A172 (cell line): ENCODE measurements at places on chromosomes 6 and 20. TPM values are rescaled to one million over a fixed set of nuclear protein-coding genes. Genes with fewer than 3 reads are reported as not detected.

DNA sequence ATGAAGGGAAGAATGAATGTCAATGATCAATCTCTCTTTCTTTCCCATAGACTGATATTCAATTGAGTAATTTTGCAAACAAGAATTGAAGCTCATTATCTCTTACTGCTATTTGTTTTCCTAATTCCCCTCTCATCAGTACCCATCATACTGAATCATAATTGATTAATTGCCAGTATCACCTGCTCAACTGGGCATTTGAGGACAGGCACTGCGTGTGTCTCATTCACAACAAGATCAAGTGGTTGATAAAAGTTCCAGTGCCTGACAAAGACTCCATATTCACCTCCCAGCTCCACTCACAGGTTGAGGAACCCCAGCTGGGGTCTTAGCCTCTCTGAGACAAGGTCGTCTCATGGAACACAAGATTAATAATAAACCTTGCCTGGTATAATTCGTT is 67.7 kb downstream of the BCAS1 start:
- DNase-seq: no peak

DNA sequence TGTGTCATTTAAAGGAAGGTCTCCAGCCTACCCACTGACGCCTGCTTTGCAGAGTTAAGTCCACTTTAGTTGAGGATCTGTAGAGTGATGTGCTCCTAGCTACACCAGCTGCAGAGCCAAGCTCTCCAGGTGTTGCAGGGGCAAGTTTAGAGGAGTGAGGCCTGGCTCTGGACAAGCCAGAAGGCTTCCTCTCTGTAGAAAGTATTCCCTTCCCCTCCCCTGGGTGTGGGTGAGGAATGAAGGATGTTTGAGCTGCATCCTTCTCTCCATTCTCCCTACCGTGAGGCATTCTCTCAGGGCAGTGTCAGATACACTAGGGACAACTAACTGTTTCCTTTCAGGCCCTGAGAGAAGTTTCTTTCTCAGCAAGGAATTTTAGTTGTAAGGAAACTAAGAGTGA is 66.5 kb downstream of the ELOVL5 start:
- no peak for DNase-seq

The FGD2 gene
- total RNA-seq: not detected in 2 replicates

The ANKRD60 gene
- total RNA-seq: not detected in 2 replicates

DNA sequence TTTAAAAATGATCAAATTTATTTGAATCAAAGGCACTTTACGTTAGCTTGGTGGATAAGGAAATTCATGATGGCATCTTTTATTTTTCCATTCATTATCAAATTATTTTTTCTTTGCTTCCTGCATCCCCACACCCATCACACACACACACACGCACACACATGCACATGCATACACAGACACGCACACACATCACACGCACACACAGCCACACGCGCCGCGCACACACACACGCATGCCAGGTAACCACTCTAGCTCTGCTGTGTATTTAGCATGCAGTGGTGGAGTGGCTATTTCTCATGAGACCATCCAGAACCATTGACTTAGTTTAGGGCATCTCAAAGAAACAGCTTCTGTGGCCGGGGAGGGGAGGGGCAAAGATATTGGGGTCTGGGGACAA is 47.0 kb downstream of the GNAS start:
- no peak for DNase-seq

The PDE7B gene
- 0.05 TPM in 1 of 2 replicates, not detected in the other for total RNA-seq

- no peak for DNase-seq
Observed at GRCh38 chr6:14681699-14682487, 564.0 kb upstream of the JARID2 start.

The KIF25 gene
- total RNA-seq: not detected in 2 replicates

DNA sequence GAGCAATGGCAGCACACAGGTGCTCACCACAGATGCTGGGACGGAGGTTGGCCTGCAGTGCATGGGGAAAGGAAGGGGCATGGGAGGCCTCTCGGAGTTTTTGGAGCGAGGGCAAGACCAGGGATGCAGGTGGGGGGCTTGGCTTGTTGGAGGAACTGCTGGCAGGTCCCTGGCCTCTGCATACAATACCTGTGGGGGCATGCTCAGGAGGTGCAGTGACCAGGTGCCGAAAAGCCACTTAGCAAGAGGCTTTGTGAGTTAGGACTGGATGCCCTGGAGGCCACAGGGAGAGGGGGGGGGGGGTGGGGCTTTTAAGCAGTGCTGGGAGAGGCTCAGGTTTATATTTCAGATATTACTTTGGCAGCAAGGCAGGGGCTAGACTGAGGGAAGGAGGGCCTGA is 142.7 kb downstream of the F13A1 start:
- DNase-seq: no peak

GRCh38 chr6:75657327-75657726 is 55.6 kb downstream of the SENP6 start:
- DNase-seq: no peak

GRCh38 chr20:48763216-48763914 is 64.4 kb downstream of the PREX1 start:
- DNase-seq: no peak

- DNase-seq: no peak
Observed at GRCh38 chr6:170029416-170030283, 261.2 kb downstream of the DLL1 start.

- DNase-seq: no peak
Observed at GRCh38 chr20:18427214-18427613, 39.6 kb downstream of the DZANK1 start.

The PEDS1 gene
- 46.3 and 48.7 TPM in 2 replicates for total RNA-seq

The SLC16A10 gene
- 0.41 and 2.6 TPM in 2 replicates for total RNA-seq

- DNase-seq: peak; percentile 78
Observed at GRCh38 chr6:21163110-21163837, 430.3 kb upstream of the SOX4 start.

- no peak for DNase-seq
Observed at GRCh38 chr6:130908188-130908587, 81.0 kb downstream of the SMLR1 start.

DNA sequence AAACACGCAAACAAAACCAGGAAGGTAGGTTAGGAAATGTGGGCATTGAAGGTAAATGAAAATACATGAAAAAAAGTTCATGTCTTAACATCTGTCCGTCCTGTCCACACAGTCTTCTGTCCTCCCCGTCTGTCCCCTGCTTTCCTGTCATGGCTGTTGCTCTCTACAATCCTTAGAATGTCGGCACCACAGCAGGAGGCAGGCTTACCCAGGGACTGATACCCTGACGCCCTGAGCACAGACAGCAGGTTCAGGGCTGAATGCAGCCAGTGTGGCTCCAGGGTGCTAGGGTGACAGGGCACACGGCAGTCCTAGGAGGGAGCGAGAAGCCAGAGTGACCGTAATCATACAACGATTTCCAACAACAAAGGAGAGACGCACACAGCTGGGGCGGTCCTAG is 123.7 kb downstream of the IRF4 start:
- DNase-seq: no peak

The GRM1 gene
- 0.10 TPM in 1 of 2 replicates, not detected in the other for total RNA-seq

DNA sequence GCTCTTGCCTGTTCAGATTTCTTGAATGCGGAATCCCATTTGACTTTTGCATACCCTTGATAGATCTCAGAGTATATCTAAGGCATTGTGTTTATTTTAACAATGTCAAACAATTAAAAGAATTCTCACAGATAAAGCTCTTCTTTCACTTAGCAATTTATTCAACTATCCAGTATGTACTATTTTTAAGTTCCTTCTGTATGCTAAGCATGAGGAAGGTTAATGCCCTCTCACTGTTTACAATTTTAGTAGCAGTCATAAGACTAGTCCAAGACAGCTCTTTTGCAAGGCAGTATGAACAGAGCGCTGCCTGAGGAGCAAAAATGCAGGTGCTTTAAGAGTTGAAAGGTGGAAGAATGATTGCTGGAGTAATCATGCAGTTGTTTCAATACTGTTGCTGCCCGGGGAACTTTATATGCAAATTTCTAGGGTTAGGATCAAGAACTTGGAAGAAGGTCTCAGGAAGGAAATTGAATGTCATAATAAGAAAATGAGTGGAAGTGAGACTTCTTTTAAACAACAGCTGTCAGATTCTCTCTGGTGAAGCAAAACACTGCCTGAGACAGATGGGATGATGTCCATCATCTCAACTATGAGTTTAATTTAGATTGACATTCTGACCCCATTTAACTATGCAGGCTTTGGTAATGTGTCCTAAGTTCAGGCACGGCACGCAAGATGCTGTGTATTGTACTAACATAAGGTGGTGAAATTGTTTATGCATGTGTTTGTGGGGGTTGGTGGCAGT is 1303.5 kb upstream of the CITED2 start:
- no peak for DNase-seq

DNA sequence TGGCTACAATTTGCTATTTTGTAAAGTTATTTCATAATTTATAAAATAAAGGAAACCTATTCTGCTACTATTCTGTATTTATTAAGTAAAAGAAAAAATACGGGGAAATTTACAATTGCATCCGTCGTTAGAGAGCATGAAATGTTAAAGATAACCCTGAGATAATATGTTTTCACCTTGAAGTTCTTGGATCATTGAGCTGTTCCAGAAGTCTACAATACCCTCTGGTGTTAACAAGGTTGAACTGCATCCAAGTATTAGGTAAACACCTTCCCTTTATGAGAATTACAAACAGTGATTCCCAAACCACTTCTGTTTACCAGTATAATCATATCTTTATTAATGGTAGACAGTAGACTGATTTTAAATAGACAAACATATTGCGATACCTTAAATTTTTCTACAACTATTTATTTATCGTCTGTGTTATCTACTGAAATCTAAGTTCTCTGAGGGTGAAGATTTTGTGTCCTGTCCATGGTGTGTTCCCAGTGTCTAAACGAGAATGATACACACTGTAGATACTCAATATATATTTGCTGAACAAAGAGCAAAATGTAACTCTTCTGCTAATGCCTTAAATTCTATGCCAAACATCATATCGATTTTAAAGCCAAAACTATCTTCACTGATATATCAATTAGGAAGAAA is 28.2 kb downstream of the TBC1D32 start:
- peak; percentile 35 for DNase-seq

The NT5DC1 gene
- total RNA-seq: 5.2 and 10.3 TPM in 2 replicates

- no peak for DNase-seq
Observed at GRCh38 chr6:34576286-34576955, 20.3 kb upstream of the SPDEF start.

- DNase-seq: no peak
Observed at GRCh38 chr6:156944412-156944811, 167.2 kb downstream of the ARID1B start.

DNA sequence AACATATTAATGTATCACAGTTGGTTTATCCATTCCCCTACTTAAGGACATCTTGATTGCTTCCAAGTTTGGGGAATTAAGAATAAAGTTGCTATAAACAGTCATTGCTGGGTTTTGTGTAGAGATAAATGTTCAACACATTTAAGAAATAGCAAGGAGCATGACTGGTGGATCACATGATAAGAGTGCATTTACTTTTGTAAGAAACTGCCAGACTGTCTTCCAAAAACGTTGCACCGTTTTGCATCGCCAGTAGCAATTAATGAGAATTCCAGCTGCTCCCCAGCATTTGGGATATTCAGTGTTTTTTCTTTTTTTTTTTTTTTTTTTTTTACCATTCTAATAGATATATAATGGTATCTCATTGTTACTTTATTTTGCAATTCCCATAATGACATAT is 695.7 kb upstream of the GJE1 start:
- no peak for DNase-seq

DNA sequence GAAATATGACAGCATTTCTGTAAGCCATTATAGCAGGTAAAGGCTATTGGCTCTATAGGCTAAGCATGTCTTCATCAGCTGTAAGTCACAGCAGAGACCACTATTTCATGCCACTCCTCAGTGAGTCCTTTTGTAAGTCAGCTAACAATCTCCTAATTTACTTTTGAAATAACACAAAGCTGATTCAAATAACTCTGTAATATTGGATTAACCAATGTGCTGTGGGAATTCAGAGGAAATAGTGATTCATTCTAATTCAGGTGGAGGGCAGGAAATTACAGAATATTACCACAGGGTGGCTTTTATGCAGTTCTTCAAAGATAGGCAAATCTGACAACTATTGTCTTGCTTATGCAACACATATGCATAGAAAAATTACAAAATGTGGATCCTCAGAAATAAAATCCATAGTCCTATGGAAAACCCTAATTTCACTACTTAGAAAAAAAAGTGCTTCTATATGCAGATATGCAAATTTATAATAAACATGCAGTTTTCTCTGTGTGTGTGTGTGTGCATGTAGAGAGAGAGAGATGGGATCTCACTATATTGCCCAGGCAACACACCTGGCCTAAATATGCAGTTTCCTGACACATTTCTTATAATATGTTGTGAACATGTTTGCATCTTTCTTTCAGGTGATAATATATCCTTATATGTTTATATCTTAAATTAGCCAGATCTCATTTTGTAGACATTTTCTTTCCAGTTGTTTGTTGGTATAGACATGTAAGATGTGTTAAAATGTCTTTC is 4.8 kb upstream of the SMIM28 start:
- peak; percentile 14 for DNase-seq

DNA sequence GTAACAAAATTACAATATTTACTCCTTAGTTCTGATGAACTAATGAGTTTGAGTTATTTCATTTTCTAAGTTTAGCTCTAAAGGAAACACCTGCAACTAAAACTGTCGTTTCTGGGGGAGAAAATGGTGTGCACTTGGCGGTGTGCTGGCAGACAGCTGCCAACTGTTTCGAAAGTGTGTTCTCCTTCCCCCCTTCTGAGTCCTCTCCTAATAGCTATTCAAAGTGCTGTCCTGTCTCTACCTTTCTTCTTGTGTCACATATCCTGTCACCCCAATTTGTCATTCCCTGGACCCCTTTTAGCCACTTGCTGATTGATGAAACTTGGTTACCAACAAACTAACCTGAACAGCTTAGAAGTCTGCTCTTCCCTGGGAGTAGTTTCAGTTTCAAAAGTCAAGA is 4.9 kb upstream of the UBE2J1 start:
- DNase-seq: no peak

DNA sequence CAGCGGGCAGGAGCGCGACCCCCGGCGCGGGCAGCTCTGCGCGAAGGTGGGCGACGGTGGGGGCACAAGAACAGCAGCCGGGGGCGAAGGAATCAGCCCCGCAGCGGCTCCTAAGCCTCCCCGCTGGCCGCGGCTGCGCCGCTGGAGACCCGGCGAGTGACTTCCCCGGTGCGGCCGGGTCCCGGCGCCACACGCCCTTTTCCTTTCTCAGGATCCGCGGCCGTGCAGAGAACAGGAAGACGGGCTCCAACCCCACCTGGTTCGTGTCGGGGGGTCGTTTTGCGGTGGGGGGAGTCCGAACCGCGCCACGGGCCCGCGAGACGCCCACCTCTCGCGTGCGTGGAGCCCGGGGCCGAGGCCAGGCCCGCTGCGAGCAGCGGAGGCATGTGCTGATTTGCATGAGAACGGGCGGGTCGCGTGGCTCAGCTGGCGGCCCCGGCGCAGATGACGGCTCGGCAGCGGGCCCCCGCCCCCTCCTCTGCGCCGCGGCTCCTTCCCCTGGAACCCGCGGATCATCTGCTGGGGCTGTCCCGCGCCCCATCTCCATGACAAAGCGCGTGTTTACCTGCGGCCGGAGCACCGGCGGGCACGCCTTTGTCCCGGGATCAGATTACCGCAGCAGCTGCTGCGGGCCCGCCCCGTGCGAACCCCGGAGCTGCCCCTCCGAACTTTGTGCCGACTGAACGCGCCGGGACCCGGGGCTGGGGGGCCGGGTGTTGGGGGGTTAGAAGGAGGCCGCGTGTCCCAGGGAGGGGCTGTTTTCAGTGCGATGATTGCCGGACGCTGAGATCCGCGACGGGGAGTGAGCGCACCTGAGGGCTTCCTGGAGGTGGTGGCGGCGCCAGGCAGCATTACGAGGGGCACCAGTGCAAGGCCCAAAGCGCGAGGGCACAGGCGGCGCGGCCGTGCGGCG is 4.9 kb upstream of the DLL1 start:
- no peak for DNase-seq

- no peak for DNase-seq
Observed at GRCh38 chr6:159935633-159936032, 33.2 kb upstream of the IGF2R start.
